ENCODE measurements at places on chromosomes 7 and 10.

GRCh38 chr10:97937054-97937453 lies 87.4 kb downstream of the GOLGA7B start:
- DNase-seq = no peak

- no peak for DNase-seq
These were observed 62.8 kb downstream of the TACC2 start for GRCh38 chr10:122051609-122052385.

GRCh38 chr7:117582219-117582704 lies 102.4 kb downstream of the CFTR start:
- DNase-seq = peak; percentile 73

- no peak for DNase-seq
These were observed 152.3 kb downstream of the SDK1 start for GRCh38 chr7:3453398-3453797.

DNA sequence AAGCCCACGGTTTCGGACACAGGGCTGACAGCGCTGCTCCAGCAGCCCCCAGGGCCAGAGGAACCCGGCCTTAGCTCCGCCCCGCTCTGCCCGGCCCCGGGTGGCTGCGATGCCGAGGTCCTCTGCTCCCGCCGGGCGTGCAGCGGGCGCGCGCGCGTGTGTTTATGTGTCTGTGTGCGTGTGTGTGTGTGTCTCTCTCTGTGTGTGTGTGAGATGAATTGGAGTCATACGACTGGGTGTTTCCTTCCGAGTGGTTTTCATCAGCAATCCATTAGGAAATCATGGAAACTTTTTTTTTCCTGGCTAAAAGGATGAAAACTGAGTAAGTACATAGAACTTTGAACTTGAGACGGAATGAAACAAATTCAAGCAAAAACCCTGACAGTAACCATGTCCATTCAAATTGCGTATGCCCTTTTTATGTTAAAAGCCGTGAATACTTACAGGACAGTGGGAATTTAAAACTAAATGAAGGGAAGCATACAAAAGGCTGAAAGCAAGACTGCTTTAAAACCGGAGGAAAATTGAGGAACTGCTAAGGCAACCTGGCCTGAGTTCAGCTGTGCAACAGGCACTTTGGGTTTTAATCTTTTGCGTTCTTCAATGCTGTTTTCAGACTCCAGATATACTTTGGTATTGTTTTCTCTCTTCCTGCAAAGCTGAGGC lies at the start of gene CPED1:
CPED1 (plus strand) TSS at position 121 of the 666 bp plus-strand sequence. CDS start 911 bp downstream, outside the sequence.
- no peak for DNase-seq

GRCh38 chr10:74530981-74531380 lies 295.4 kb upstream of the KAT6B start:
- no peak for DNase-seq

GRCh38 chr7:55502858-55503440 lies 69.4 kb downstream of the VOPP1 start:
- DNase-seq = no peak

- DNase-seq = no peak
These were observed 50.7 kb upstream of the ITGB8 start for GRCh38 chr7:20279979-20280378.

DNA sequence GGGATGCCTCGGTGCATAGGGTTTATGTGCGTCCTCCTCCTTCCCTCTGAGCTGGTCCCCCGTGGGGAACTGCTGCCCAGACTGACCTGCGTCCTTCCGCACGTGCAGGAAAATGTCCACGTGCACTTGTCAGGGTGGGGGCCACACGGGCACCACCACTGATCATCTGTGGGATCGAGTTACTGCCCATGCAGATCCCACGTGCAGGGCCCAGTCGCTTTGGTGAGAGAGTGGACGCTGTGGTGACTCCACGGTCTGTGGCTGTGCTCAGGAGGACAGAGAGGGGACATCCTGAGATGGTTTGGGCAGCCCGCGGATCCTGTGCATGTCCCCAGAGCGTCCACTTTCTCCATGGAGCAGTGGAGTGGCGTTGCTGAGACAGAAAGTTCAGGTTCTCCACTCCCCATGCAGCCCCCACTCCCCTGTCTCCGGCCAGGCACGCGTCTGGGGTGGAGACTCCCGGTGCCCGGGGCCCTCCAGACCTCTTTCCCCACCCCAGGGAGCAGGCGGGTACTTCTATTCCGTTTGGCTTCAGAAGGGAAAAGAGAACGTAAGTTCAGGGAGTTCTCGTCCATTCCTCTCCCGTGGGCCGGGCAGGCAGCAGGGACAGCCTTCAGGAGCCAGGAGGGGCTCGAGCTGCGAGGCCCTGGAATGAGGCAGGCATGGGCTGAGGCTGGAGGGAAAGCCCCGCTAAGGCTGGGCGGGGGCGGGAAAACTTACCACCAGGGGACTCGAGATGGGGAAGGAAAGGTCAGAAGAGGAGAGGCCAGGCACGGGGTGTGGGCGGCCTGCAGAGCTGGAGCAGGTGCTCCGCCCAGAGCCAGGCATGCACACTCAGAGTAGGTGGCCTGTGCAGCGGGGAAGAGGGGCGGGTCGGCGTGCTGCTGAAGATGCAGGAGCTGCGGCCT lies 59.9 kb downstream of the EGFR start:
- DNase-seq = no peak

DNA sequence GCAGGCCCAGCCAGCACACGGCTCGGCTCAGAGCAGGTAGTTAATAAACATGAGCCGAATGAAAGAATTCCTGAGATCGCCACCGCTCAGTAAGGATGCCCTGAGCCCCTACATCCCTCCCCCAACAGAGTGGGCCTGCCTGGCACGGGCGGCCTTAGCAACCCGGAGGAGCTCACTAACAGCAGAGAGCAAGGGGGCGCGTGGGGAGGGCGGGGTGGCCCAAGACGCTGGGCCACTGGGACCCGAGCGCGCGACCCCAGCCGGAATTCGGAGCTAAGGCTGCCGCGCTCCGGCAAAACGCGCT lies 403 bp upstream of the ENO4 start:
- DNase-seq = no peak

- DNase-seq = no peak
These were observed 2.6 kb downstream of the CRHR2 start for GRCh38 chr7:30679664-30680063.

DNA sequence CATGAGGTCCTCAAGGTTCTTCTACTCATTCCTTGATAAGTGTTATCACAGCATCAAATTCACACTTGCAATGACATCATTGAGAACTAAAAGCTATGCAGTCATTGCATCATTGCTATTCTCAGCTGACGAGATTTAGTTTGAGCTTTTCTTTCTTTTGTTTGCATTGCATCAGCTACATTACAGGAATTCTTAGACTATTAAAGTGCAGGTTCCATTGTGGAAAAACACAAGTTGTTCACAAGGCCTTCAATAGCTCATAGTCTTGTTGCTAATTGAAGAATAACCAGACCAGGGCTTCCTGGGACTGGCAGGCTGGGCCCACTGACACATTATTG lies 139.3 kb downstream of the CXCL12 start:
- no peak for DNase-seq

GRCh38 chr7:12703881-12704280 lies 16.4 kb downstream of the ARL4A start:
- no peak for DNase-seq

GRCh38 chr10:129156406-129156805 lies 310.6 kb upstream of the MGMT start:
- no peak for DNase-seq

GRCh38 chr10:94108200-94108599 lies 114.5 kb downstream of the PLCE1 start:
- peak; percentile 62 for DNase-seq

DNA sequence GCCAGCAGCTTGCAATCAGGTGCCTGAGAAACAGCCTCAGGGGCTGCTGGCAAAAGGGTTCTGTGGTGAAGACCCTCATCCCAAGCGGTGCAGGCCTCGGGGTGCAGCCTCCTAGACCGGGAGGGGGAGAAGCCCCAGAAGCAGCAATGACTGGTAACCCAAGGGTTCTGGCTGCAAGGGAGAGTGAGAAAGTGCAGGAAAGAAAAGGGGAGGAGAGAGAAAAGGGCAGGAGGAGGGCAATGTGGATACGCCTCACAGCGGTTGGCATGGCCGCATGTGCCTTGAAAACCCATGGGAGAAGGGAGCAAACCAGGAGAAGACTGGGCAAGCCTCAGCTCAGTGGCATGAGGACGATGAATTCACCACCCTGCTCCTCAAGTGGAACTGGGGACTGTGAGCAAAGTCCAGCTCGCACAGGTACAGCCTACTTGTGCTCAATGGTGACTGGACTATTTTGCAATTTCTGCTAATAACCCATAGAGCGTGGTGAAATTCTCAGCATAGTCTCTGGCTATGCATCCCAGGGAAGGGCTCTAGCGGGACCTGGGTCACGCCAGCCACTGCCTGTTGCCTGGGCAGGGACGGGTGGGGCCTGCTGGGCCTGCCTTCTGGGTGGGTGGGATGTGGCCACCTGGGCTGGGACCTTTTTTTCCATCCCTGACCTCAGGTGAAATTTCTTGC lies 6.2 kb downstream of the CLRN3 start:
- no peak for DNase-seq

DNA sequence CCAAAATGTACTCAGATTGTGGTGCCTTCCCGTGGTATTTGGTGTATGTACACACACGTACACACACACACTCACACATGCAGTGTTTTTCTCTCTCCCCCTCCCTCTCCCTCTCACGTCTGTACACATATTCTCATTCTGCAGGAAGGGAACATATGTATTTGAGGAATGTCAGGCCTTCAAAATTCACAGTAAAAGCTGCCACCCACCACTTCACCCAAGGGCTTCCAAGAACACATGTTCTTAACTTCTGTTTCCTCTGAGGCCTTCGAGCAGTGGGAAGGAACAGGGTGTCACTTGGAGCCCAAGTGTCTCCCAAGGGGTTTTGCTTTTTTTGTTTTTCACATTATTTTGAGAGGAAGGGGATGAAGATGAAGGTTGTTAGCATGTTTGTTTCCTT lies 198.9 kb downstream of the TCF7L2 start:
- DNase-seq = no peak

GRCh38 chr10:125037145-125037877 lies 95.4 kb downstream of the ZRANB1 start:
- DNase-seq = no peak

GRCh38 chr10:77774940-77775391 lies 137.4 kb upstream of the KCNMA1 start:
- peak; percentile 39 for DNase-seq

DNA sequence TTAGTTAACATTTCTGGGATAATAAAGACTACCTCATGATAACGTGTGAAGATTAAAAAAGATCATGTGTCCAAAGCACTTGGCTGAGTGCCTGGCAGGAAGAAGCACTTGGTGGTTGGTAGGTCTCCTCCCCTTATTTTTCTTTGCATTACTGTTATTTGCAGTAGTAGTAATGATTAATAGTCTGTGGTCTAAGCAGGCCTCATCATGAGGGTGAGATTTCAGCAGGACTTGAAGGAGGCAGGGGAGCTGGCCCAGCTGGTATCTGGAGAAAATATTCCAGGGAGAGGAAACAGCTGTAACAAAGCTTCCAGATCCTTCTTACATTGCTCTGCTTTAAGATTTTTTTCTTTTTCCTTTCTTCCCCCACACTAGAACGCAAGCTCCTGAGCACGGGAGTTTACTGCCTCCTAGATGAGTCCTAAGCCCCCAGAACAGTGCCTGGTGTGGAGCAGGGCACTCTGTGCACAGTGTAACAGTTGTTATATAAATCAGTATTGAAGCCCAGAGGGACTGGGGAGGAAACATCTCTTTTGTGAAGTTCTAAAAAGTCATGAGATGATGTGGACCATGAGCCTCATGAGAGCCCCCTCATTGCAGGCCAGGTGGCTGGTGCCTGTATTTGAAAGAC lies 31.1 kb upstream of the RHEB start:
- DNase-seq = peak; percentile 78

- DNase-seq = no peak
These were observed 337 bp downstream of the TRIL start for GRCh38 chr7:28957751-28958234.

DNA sequence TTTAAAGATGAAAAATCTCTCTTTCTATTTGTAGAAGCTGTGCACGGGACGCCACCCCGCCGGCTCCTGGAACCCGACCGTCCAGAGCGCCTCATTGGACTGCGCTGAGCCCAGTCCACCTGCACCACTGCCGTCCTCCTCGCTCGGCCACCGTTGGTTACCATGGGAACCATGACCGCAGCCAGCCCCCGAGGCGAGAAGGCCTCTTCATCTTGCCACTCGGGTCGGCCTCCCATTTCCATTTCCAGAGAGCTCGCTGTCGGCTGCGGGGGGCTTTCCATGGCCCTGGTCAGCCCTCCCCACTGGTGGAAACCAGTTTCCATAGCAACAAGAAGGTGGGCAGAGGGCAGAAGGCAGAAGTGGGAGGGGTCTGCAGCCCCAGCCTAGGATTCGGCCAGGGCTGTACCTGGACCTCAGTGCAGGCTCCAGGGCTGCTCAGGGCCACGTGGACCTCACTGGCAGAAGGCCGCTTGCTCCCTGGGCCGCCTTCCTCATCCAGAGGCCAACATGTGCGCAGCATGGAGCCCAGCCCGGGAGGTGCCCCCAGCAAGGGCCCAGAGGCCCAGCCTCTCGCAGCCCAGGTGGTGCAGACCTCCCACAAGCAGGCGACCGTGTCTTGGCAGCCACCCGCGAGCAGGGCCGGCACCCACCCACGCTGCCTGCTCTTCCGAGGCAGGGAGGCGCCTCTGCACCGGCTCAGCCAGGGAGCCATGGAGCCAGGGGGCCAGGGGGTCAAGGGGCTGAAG lies 283.5 kb upstream of the PPP2R2D start:
- DNase-seq = no peak

DNA sequence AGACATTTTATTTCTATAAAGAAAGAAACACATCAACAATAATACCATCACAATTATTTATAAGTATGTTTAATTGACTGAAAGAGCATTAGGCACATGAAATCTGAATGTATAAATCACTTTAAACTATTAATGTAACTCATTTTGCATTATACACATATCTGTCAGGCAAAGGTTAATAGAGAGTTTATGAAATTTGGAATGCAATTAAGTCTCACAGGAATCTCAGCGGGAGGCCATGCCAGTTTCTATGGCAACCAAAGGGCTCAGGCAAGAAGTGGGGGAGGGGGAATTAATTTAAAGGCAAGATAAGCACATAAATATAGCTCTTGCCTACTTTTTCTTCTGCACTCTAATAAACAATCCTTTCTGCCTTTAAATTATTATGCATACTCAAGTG lies 152.6 kb downstream of the SLC16A9 start:
- no peak for DNase-seq

- DNase-seq = no peak
These were observed 26.1 kb upstream of the MGAM2 start for GRCh38 chr7:142085428-142085827.

- DNase-seq = no peak
These were observed 144.8 kb upstream of the ZNF804B start for GRCh38 chr7:88614736-88615135.

DNA sequence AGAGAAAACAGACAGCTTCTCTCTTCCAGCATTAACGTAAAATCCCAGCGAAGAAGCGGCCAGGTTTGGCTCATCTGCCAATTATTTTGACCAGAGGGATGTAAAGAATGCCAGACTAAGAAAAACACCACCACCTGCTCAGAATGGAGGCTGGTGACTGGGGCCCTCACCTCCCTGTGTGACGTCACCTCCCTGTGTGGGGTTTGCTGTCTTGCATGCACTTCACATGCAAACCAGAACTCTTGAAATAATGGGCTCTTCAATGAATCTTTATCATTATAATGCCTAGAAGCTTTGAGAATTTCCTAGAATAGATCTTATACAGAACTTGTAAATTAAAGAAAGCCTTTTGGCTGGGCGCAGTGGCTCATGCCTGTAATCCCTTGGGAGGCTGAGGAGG lies 101.8 kb upstream of the WAC start:
- DNase-seq = no peak

- no peak for DNase-seq
These were observed 41.4 kb downstream of the NRF1 start for GRCh38 chr7:129652914-129653313.
